ENCODE measurements at places on chromosomes 12 and 14.

GRCh38 chr14:73739174-73739898 is 25.2 kb upstream of the PNMA1 start:
- no peak for DNase-seq

GRCh38 chr14:79412822-79413221 is 798.5 kb downstream of the DIO2 start:
- no peak for DNase-seq

DNA sequence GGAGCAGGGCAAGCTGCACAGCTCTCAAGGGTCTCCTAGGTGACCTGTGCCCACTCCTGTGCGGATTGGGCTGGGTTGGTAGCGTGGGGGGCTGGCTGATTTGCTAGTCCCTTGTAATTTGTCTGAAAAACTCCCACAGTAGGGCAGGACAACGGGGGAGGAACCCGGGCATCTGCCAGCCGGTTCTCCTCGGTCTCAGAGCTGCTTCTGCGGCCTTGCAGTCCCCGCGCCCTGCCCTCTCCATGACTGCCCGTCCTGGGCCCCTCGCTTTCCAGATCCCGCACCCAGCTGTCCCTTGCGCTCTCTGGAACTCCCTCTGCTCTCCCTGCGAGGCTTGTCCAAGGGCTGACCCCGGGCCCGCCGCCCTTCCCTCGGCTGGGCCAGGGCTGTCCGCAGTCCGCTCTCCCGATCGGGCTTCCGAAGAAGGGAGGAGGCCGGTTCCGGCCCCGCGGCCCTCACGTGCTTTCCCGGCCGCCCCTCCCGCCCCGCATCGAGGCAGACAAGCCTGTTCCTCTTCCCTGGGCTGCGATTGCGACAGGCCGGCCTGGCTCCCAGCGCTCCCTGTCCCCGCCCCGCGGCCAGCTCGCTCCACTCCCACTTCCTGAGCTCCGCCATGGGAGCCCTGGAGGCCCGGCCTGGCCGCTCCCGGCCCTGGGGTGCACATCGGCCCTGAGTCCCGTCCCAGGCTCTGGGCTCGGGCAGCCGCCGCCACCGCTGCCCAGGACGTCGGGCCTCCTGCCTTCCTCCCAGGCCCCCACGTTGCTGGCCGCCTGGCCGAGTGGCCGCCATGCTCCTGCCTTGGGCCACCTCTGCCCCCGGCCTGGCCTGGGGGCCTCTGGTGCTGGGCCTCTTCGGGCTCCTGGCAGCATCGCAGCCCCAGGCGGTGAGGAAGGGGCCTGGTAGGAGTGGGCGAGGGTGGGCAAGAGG is at the start of gene LTBR:
Gene LTBR, plus strand, starts transcription at position 591 of the 927 bp plus-strand sequence. Its CDS starts 197 bp downstream, at position 788.
- DNase-seq, result no peak

- no peak for DNase-seq
These were observed 10.7 kb downstream of the PCNX4 start for GRCh38 chr14:60102389-60102788.

DNA sequence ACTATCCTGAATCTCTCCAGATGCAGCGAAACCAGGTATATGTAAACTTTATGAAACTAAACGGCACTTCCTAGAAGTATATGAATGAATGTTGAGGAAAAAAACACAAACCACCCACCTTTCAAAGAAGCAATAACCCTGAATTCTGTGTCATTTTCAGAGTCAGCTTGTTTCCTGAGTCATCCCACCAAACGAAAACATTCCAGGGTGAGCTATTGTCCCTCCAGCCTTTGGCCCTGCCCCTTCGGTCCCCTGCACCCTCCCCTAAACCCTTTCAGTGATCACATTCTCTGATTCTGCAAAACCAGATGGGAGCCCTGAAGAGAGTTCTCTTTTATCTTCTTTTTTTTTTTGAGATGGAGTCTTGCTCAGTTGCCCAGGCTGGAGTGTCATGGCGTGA is 202.6 kb upstream of the ALG10B start:
- no peak for DNase-seq

Measured in CD4-positive, alpha-beta T cell treated with Interleukin-2 at 100 ng/mL for 4 hours (primary cell).